ENCODE measurements at places on chromosomes 11 and 22. TPM values are rescaled to one million over a fixed set of nuclear protein-coding genes. Genes with fewer than 3 reads are reported as not detected.

The ALDH3B2 gene
- total RNA-seq, result 0.23 TPM

The OTOG gene
- not detected for total RNA-seq

The RFPL2 gene
- not detected for total RNA-seq

The SPTBN2 gene
- total RNA-seq, result 37.1 TPM

The SLC5A12 gene
- total RNA-seq, result not detected

The TRIM29 gene
- not detected for total RNA-seq

The NOX4 gene
- total RNA-seq, result 6.8 TPM

The CARD18 gene
- 0.80 TPM for total RNA-seq

The USP2 gene
- 0.51 TPM for total RNA-seq

The FAM111B gene
- total RNA-seq, result 24.1 TPM

DNA sequence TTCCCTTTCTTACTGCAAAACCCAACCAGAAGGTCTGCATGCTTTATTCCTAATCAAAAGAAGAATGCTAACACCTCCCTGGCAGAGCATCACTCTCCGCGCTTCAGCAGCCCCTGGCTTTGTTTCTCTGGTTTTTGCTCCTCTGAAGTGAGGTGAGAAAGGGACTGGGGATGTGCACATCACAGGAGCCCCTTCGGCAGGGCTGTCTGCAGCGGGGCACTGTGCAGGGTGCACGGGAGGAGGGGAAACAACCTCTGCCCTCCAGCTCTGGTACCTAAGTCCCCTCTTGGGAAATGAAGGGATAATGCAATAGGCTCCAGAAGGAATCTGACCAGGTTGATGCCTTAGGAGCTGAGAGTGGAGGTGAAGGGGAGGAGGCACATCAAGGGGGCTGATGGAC, 312.7 kb downstream of the NTM start:
- no peak for DNase-seq

GRCh38 chr11:26964339-26964738, 29.6 kb upstream of the FIBIN start:
- DNase-seq, result no peak

- no peak for DNase-seq
These were observed 42.9 kb upstream of the CRYBB3 start for GRCh38 chr22:25156736-25157135.

DNA sequence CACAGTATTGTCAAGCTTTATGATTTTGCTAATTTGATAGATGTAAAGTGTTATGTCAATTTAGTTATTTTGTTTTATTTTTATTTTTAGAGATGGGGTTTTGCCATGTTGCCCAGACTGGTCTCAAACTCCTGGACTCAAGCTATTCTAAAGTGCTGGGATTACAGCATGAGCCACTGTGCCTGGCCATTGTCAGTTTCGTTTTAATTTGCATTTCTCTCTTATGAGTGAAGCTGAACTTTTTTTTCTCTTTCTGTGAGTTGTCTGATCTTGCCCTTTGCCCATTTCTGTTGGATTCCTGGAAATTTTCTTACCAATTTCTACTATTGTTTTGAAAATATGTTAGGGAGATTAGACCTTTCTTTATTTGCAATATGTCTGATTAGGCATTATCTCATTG, 15.5 kb downstream of the NEU3 start:
- no peak for DNase-seq

GRCh38 chr22:29587938-29588699, 7.2 kb upstream of the NIPSNAP1 start:
- peak; percentile 80 for DNase-seq

DNA sequence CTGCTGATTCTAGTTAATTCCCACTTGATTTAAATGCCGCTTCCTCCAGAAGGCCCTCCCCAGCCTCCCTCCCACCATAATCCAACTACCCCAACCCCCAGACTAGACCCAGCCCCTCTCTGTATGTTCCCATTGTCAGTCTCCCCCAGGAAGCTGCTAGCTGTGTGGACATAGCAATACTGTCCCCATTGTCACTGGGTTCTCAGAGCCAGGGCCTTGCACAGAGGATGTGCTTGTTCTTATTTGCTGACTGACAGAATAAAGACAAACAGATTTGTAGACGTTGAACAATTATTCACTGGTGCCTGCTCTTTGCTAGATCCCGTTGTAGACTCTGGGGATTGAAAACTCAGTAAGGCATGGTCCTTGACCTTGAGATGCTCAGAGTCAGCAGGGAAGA, 45.7 kb upstream of the NAV2 start:
- DNase-seq, result no peak

GRCh38 chr11:68467201-68467834, 6.8 kb downstream of the PPP6R3 start:
- no peak for DNase-seq

GRCh38 chr11:129998107-129998506, 4.5 kb downstream of the PRDM10 start:
- no peak for DNase-seq

DNA sequence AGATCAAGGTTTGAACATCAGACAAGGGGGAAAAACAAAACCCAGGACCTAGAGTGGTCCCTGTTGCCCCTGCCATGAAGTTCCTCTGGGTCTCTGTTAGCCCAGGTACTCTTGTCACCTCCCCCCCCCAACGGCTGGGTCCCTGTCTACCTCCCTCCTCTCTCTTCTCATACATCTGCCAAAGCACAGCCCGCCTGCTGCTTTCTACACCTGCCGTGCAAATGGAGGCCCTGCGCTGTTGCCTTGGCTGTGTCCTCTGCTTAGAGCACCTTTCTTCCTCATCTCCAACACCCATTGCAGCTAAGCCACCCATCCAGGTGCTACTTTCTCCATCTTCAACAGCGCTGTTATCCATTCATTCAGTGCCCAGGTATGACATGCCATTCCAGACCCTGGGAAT, 99.2 kb downstream of the TP53I11 start:
- DNase-seq, result no peak

- no peak for DNase-seq
These were observed 33.5 kb downstream of the LRRC10B start for GRCh38 chr11:61542024-61542461.

- DNase-seq, result no peak
These were observed 64.1 kb downstream of the PRMT3 start for GRCh38 chr11:20451568-20451967.

- DNase-seq, result no peak
These were observed 370.7 kb upstream of the CCDC90B start for GRCh38 chr11:83656796-83657330.

Data from Daoy (cell line).